ENCODE measurements at places on chromosomes 3 and 15. TPM values are rescaled to one million over a fixed set of nuclear protein-coding genes. Genes with fewer than 3 reads are reported as not detected.

Gene TERC
- 14.0 TPM for total RNA-seq

Gene ROBO1
- total RNA-seq = 93.6 TPM

DNA sequence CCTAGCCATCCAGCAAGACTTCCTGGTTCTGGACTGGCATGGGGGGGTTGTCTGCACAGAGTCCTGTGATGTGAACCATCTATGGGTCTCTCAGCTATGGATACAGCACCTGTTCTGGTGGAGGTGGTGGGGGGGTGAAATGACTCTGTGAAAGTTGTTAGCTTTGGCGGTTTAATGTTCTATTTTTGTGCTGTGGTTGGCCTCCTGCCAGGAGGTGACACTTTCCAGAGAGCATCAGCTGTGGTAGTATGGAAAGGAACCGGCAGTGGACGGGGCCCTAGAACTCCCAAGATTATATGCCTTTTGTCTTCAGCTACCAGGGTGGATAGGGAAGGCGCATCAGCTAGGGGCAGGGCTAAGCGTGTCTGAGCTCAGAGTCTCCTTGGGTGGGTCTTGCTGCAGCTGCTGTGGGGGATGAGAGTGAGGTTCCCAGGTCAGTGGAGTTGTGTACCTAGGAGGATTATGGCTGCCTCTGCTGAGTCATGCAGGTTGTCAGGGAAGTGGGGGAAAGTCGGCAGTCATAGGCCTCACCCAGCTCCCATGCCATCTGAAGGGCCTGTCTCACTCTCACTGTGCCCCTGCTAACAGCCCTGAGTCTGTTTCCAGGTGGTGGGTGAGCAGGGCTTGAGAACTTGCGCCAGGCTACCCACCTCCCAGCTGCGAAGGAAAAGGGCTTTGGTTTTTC lies 7.1 kb upstream of the LARS2 start:
- no peaks in the 10 kb centered on the region for H3K27me3 ChIP-seq
- DNase-seq = no peak
- no peak overlapping the region for H3K4me3 ChIP-seq
- H3K4me1 ChIP-seq = no peaks in the 10 kb centered on the region
- H3K27ac ChIP-seq = no peak overlapping the region

DNA sequence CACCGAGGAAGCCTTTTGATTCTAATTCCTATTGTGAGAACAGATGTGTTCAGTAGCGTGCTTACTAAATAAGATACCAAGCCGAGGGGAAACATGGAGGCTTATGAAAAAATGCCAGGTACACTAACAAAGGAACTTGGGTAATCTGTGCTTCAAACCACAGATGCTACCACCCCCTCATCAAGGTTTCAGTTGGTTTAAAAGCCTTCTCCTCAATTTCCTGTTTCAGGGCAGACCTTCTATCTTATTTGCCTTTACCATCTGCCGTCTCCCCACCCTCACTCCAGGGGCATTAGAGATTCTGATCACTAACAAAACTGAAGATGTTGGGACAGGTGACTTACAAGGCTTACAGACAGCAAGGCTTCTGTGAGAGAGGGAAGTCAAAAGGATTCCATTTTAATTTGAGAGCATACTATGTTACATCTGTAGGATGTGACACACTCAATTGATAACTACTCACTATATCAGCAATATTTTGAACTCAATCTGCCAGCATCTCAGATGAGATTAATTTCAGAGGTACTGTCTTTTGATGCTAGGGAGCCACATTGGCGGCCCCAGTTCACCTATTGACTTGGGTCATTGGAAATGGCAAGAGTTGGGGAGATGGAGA lies 60.6 kb upstream of the PLCL2 start:
- H3K27ac ChIP-seq = no peak overlapping the region
- no peak for DNase-seq
- H3K4me1 ChIP-seq = 0 out of 2 replicates have a peak, but pooled peaks cover 2% of the 10 kb centered on the region

GRCh38 chr3:9508781-9509180 lies 44.8 kb downstream of the LHFPL4 start:
- H3K27me3 ChIP-seq = no peaks in the 10 kb centered on the region
- no peaks in the 10 kb centered on the region for H3K4me1 ChIP-seq
- no peak overlapping the region for H3K27ac ChIP-seq
- no peak for DNase-seq

GRCh38 chr3:14141602-14142341 lies 16.9 kb downstream of the TMEM43 start:
- H3K27me3 ChIP-seq = no peaks in the 10 kb centered on the region
- DNase-seq = no peak
- no peak overlapping the region for H3K27ac ChIP-seq
- no peak overlapping the region for H3K4me3 ChIP-seq

DNA sequence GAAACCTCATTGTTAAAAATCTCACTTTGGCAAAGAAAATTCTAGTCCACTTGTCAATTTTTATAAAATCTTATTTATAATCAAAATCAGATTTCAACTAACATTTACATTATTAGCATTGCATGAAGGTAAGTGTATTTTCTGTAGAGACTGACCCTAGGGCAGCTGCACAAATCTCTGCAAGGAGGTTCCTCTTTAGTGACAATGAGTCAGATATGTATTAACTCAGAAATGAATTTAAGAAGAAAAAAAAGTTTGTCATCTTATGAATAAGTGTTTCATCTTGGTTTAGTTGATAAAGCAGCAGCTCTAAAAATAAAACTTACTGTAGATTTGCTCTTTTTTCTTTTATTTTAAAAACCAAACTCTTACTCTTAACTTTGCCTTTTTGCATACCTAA lies 9.0 kb upstream of the GNB4 start:
- H3K27me3 ChIP-seq = no peaks in the 10 kb centered on the region
- H3K36me3 ChIP-seq = no peaks in the 10 kb centered on the region
- H3K4me1 ChIP-seq = no peaks in the 10 kb centered on the region
- no peak for DNase-seq

GRCh38 chr3:141326626-141327025 lies 41.7 kb upstream of the ZBTB38 start:
- no peaks in the 10 kb centered on the region for H3K4me1 ChIP-seq
- no peak overlapping the region for H3K4me3 ChIP-seq
- no peak for DNase-seq
- no peaks in the 10 kb centered on the region for H3K27me3 ChIP-seq
- no peak overlapping the region for H3K27ac ChIP-seq

GRCh38 chr15:44096596-44096995 lies 98.5 kb downstream of the FRMD5 start:
- no peaks in the 10 kb centered on the region for H3K36me3 ChIP-seq
- H3K27me3 ChIP-seq = no peaks in the 10 kb centered on the region
- no peak for DNase-seq
- H3K4me1 ChIP-seq = no peaks in the 10 kb centered on the region
- no peak overlapping the region for H3K4me3 ChIP-seq

DNA sequence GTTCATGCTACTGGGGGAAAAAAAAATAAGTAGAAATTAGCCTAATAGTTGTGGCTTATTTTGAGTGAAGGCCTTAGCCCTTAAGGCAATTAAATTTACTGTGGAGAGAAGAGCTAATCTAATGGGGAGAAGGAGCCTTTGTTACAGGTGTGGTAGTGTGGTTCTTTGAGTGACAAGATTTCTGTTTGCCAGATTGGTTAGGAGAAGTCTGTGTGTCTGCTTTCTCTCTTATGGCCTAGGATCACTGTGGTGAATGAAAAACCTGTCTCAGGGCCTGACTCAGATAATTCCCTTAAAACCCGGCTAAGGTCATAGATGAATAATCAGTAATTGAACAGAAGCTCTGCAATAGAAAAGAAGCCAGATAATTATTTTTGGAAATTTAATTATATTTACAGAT lies 27.0 kb downstream of the OPA1 start:
- no peaks in the 10 kb centered on the region for H3K36me3 ChIP-seq
- no peak for DNase-seq
- H3K4me1 ChIP-seq = no peaks in the 10 kb centered on the region

GRCh38 chr15:100341239-100341749 lies 481 bp downstream of the ADAMTS17 start:
- peaks cover 4% of the 10 kb centered on the region for H3K4me1 ChIP-seq
- H3K27me3 ChIP-seq = peaks cover 29% of the 10 kb centered on the region
- H3K36me3 ChIP-seq = no peaks in the 10 kb centered on the region
- DNase-seq = no peak
- H3K27ac ChIP-seq = no peak overlapping the region

Data from H1 (cell line).